ENCODE measurements at places on chromosomes 7 and 10.
A peak's percentile ranks its signal among the peaks of the same experiment; 100 is the strongest.

DNA sequence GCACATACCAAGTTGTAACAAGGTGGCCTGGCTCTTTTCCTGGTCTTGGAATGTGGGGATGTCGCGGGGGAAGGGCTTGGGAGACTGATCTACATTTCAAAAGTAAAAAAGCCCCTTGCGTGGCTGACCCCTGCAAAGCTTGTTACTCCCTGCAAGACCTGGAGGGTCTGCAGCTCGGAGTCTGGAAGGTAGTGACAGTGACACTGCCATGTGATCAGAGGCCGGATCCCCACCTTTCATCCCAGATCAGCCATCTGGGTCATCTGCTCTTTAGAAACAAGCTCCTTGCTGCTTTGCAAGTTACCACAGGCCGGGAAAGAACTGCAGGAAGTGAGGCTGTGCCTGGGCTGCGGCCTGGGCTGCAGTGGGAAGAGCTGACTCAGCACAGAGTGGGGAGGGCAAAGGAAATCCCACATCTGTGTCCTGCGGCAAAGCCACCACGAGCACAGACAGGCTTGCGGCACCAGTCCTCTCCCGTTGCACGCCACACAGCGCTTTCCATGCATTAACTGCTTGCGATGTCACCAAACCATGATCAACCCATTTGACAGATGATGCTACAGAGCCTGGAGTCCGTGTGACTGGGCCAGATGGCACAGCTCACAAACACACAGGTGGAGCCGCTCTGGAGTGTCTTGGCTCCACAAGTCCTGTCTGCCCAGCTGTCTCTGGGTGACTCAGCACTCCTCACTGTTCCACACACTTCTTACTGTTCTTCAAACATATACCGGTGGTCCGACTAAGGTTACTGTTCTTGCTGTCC is 97.7 kb downstream of the SH3PXD2A start:
- DNase-seq: peak; percentile 24

DNA sequence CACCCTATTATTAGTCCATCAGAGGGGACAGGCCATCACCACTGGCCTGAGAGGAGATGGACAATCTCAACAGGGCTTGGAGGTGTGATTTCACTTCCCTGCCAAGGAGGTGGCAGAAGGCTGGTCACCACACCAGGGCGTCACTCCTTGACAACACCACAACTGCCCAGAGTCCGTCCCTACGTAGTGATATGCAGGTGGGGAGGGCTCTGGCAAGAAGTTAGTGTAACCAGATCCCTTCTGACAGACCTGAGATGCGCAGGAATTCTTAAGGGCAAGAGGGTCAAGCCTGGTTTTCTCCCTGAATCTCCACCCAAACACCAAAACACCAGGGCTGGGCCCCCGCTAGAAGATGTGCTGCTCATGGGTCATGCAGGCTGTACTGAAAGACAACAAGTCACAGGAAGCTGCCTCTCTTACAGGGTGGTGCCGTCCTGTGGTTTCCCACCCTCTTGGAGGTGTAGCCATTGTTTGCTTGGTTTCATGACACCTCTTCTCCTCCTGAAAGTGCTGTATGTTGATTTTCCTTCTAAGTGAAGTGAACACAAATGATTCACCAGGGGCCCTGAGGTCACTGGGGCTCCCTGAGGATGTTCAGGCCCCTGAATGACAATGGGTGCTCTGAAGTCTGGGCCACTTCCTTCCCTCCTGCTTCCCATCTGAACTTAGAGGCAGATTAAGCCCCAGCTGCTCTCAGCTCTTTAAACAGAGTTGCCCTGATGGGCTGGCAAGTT is 27.1 kb downstream of the ATXN7L1 start:
- DNase-seq: peak; percentile 54

- peak; percentile 61 for DNase-seq
Measured at GRCh38 chr7:602341-603141, 82.9 kb upstream of the PDGFA start.

GRCh38 chr7:79217468-79217867 is 236.0 kb downstream of the MAGI2 start:
- no peak for DNase-seq

DNA sequence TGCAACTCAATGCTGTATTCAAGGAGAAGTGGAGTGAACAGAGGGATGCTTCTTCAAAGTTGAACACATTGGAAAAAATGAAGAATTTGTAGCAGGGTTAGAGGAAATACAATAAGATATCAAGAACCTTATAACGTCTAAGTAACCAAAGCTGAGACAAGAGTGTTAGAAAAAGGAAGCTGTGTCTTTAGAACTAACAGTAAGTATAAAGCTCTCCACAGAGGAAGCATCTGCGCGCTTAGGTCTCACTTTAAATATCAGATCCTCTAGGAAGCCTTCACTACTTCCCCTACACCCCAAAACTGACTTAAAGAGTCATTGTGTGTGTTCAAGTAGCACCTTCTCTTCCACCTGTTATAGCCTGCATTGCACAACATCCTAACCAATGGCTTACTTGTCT is 43.0 kb downstream of the CH25H start:
- no peak for DNase-seq

- peak; percentile 12 for DNase-seq
Measured at GRCh38 chr7:2066251-2066919, 166.4 kb downstream of the MAD1L1 start.

DNA sequence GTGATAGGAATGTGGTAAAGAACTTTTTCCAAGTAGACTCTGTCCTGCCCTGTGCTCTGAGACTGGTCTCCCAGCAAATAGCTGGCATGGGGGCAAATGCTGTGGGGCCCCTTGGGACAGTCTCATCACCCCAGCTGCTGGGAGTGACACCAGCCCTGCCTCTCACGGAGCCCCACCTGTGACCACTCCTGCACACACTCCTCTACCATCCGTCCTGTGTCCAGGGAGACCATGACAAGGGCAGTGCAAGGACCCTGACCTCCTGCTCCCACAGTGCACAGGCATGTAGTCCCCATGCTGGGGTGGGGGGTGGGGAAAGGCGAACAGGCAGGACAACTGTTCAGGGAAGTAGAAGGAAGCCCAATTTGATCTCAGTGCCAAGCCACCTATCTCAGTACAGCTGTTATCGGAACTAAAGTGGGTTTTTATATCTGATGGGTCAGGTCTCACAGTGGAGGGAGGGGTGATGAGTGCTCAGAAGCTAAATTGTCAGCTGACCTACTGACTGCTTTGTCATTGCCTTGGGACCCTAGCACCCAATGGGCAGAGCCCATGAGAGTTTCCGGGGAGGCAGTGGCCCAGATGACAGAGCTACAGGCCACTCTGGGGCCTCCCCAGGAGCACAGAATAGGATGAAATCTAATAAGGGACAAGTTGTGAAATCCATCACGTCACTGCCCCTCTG is 24.5 kb downstream of the VSTM4 start:
- DNase-seq: no peak

GRCh38 chr10:79502561-79503309 is 9.6 kb upstream of the EIF5AL1 start:
- DNase-seq: no peak

- DNase-seq: no peak
Measured at GRCh38 chr10:101939008-101939648, 95.5 kb upstream of the KCNIP2 start.

GRCh38 chr10:127344346-127344745 is 148.0 kb upstream of the INSYN2A start:
- no peak for DNase-seq

GRCh38 chr7:34973400-34973760 is 63.9 kb downstream of the DPY19L1 start:
- DNase-seq: no peak

GRCh38 chr10:131679926-131680325 is 220.9 kb upstream of the PPP2R2D start:
- no peak for DNase-seq

- DNase-seq: no peak
Measured at GRCh38 chr7:37289781-37290180, 158.9 kb downstream of the ELMO1 start.

Data from CD8-positive, alpha-beta T cell (primary cell).